Activated naive CD4-positive, alpha-beta T cell treated with anti-CD3 and anti-CD28 coated beads, Interleukin-2, amount 50 U/mL, for 72 hours (primary cell): ENCODE measurements at places on chromosomes 2 and 18. TPM values are rescaled to one million over a fixed set of nuclear protein-coding genes. Genes with fewer than 3 reads are reported as not detected.

The GPR75 gene
- 0.91 TPM for total RNA-seq

The RAMP1 gene
- 0.47 TPM for total RNA-seq

The TGOLN2 gene
- total RNA-seq, result 92.2 TPM

The ACVR1C gene
- 2.3 TPM for total RNA-seq

The CLHC1 gene
- total RNA-seq, result 2.7 TPM

The COX5B gene
- 288 TPM for total RNA-seq

The DYTN gene
- total RNA-seq, result not detected

The FEV gene
- not detected for total RNA-seq

The GDF7 gene
- 0.07 TPM for total RNA-seq

The C2orf66 gene
- not detected for total RNA-seq

- no peak for DNase-seq
Measured at GRCh38 chr18:77733292-77733903, 483.8 kb downstream of the GALR1 start.

DNA sequence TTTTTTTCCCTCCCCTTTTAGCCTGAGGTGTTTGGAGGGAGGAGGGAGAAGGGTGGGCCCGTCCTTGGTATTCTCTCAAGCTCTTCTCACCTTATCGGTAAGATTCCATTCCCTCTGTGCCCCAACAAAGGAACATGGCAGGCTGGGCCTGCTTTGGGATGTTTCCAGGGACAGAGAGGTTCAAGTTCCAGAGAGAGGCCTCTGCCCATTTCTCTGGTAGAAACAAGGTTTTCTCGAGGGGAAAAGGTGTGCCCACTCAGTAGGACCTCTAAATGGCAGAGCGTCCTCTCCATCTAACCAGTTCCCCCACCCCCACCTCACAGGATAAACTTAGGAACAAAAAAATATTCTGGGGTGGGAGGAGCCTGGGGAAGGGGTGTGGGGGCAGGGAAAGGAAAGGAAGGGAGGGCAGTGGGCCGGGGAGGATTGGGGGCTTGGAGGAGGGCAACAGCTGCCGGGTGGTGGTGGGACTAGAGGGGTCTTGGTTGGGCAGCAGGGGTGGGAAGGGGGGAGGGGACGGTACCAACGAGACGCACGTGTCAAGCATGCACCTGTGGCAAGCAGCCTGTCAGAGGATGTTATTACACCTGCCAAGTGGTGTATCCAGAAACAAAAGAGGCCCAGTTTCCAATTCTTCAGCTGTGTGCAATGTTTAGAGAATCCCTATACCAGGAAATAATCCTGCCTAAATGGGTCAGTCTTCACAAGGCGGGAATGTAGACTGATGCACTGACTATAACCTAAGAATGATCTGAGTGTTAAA lies 2.1 kb downstream of the PCBP1 start:
- no peak for DNase-seq

DNA sequence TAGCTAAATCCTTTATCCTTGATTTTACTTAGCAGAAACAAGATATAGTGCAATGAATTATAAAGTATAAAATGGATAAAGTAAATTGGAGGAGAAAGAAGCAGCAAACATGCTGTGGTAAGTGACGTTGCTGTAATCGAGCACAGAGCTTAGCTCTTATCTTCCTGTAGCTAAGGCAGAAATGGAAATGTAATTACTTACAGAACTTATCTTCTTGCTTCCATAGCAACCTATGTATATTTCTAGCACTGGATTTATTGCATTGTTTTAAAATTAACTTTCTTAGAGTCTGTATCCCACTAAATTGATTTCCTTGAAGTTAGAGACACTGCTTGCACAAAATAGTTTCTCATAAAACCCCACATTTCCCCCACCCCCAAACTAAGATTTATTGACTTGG lies 130.6 kb upstream of the MC4R start:
- no peak for DNase-seq

DNA sequence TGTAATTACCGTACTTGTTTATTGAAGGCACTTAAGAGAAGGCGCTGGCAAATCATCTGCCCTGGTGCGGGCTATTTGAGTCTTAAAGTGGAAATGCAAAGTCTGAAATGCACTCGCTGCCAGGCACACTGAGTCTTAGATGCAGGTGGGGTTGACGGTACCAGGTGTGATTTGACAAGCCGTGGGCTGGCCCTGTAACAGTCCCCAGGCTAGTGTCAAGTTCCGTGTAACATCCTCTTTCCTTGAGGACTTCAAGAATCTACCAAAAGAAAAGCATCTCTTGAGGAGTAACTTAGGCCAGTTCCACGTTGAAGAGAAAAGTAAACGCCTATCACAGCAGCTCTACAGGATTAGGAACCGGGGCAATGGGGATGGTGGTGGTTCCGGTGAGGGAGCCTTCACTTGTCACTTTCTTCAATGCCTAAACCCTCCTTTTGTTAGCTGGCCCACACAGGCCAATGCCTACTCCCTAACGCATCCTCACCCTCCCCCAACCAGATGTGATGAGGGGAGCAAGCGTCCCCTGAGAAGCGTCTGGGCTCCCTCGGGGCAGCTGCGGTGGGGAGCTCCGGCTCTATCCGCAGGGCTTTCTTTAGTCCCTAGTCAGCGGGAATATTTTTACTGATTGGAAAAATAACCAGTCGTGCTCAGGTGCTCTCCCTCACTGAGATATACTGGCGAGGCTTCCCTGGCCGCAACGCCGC lies 1.5 kb upstream of the UGP2 start:
- DNase-seq, result no peak

- DNase-seq, result no peak
Measured at GRCh38 chr2:213834331-213834730, 550.1 kb downstream of the SPAG16 start.

- DNase-seq, result no peak
Measured at GRCh38 chr18:52465391-52465790, 125.4 kb downstream of the DCC start.

DNA sequence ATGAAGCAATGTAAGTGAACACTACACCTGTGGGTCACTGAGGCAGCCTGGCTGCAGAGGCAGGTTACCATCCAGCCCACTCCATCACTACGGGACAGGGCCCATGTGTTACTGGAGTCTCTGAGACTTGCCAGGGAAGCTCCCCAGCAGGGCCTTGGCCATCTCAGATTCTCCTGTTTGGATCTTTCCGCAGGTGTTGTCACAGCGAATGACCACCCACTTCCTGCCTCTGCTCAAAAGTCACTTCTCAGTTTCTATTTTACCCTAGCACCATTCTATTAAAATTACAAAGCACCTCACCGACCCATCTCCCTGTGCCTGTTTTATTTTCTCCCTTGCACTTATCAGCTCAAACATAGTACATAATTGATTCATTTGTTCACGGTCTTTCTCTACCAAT lies 34.5 kb upstream of the L3MBTL4 start:
- no peak for DNase-seq

GRCh38 chr2:38527338-38528007 lies 75.3 kb downstream of the HNRNPLL start:
- no peak for DNase-seq

- no peak for DNase-seq
Measured at GRCh38 chr2:168119515-168120141, 127.8 kb downstream of the STK39 start.

- DNase-seq, result no peak
Measured at GRCh38 chr18:75107931-75108276, 101.0 kb downstream of the PTGR3 start.

DNA sequence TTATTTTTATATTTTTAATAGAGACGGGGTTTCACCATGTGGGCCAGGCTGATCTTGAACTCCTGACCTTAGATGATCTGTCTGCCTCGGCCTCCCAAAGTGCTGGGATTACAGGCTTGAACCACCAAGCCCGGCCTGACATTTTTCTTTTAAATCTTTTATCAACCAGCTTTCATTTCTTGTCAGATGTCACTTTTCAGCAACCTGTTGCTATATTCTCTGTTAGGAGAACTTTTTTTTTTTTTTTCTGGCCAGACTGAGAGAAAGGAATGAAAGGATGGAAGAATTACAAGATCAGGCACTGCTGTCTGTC lies 146.3 kb downstream of the TGIF1 start:
- DNase-seq, result no peak

GRCh38 chr2:25566094-25566493 lies 107.3 kb downstream of the DTNB start:
- DNase-seq, result no peak

DNA sequence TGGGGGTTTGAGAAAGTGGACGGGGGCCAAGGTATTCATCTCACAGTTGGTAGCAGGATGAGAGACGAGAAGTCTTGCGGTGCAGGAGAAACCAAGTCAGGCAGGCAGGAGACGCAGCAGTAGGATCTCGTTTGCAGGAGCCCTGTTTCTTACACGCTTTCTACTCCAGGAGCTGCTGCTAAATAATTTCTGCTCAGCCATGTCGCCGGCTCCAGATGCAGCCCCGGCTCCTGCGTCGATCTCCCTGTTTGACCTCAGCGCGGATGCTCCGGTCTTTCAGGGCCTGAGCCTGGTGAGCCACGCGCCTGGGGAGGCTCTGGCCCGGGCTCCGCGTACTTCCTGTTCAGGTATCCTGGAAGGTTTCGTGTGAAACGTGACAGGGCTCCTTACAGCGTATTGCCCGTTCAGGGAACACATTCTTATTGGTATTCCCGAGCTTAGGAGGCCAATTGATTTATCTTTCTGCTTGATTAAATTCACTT lies 494 bp downstream of the ANKZF1 start:
- peak; percentile 56 for DNase-seq

DNA sequence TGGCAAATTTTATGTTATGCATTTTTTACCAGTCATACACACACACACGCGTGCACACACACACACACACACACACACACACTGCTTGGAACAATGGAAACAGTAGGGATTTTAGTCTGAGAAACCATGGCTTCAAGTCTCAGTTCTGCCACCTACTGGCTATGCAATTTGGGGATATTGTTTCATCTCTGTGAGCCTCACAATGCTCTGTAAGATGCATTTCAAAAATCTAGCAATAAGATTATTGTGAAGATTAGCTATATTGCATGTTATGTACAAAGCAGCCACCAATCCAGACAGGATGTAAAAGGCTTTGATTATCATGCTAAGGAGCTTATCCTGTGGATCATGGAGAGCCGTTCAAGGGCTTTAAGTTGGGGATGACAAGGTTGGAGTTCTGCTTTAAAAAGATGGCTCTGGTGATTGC lies 401.4 kb downstream of the NBAS start:
- no peak for DNase-seq

- no peak for DNase-seq
Measured at GRCh38 chr2:3535467-3535793, 16.1 kb upstream of the ADI1 start.

DNA sequence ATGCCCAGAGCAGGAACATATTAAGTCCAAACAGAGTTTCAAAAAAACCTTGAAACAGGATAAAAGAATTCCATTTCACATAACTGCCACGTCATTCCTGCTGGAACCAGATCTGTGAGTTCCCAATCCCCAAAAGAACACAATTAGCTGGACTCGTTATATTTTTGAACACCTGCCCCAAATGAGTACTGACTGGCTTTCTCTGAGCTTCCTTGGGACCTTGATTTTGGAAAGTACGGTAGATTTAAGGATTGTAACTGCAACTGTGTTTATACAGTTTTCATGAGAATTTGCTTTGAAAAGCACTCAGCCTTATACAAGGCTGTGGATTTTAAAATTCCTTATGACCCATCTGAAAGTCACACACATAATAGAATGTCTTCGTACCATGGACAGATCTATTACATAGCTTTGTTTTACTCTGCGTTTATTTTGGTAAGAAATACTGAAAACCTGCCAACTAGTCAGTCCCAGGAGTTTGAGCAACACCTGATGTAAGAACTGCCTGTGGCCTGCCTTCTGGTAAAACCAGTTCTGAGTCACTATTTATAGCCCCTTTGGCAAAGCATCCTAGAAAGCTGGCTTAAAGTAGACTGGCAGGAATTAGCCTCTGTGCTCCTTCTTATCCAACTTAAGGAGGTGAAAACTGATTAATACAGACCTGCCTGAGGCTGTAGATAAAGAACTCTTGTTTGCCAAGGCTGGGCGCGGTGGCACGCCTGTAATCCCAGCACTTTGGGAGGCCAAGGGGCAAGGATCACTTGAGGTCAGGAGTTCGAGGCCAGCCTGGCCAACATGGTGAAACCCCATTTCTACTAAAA lies 48.1 kb downstream of the MERTK start:
- DNase-seq, result no peak

- no peak for DNase-seq
Measured at GRCh38 chr18:57791911-57792310, 11.2 kb downstream of the ATP8B1 start.

DNA sequence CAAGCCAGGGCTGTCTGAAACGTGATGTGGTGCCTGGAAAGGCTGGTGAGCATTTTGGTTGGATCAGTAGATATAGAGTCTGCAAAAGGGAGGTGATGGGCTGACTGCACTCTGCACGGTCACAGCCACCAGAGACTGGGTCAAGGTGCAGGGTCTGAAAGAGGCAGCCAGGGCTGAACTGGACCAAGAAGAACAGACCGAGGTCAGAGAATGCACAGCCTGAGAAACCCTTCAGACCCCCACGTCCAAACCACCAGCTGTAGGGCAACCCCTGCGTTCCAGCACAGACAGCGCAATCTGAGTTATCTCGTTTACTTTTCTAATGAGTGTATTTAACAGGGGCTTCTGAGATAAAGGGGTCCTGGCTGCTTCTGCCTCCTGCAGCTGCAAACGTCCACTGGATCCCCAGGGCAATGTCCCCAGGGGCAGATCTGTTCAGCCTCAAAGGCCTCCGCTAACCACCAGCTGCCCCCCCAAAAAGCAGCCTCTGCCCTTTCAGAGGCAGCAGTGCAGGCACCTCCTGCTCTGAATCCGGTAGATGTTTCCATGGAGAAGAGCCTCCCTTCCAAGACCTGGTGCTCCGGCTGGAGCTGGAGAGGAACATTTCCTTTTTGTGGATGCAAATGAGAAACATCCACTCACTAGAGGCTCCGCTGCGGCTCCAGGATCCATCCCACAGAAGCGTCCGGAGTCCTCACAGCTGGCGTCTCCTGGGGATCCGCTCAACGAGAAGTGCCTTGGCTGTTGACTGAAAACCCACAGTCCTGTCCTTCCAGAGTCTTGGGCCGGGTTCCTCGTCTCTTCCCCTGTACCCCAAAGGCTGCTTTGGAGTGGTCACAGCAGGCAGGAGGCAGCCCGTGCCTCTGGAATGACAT lies 970 bp upstream of the KCNG2 start:
- DNase-seq, result no peak

GRCh38 chr18:12703096-12703567 lies 290 bp downstream of the PSMG2 start:
- no peak for DNase-seq
